ENCODE measurements at places on chromosomes 5 and 9.

- DNase-seq = no peak
Measured at GRCh38 chr5:33531037-33531298, 90.2 kb downstream of the TARS1 start.

- DNase-seq = no peak
Measured at GRCh38 chr9:16718952-16719351, 151.5 kb downstream of the BNC2 start.

- DNase-seq = no peak
Measured at GRCh38 chr5:29697785-29698414, 1495.6 kb upstream of the CDH6 start.

GRCh38 chr9:30722065-30722464, 1662.4 kb upstream of the ACO1 start:
- no peak for DNase-seq

DNA sequence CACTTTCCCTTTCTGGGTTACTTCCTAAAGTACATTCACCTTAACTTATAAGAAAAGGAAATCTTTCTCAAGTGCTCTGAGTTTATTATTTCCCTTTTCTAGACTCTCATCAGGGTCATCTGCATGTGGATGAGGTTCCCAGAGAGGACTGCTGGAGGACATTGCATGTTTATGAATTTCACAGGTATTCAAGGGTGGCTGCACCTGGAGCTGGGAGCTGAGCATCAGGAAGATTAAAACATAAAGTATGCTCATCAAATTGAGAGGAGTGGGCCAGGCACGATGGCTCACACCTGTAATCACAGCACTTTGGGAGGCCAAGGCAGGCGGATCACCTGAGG, 34.7 kb upstream of the PLIN2 start:
- DNase-seq = no peak

- DNase-seq = no peak
Measured at GRCh38 chr9:115327436-115328122, 209.6 kb upstream of the TNC start.

DNA sequence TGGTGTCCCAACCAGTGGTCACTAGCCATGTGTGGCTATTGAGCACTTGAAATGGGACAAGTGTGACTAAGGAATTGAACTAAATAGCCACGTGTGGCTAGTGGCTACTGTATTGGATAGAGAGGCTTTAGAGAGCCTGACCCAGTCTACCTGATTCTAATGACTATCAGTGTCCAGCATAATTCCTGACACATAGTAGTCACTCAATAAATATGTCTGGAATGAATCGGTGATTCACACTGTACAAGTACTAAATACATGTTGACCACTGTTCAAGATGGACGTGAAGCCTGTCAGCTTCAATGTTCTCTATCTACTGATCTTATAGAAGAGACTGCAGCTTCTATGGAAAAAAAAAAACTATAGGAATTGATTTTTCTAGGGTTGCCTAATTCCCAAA, 57.7 kb upstream of the MAST4 start:
- DNase-seq = no peak

DNA sequence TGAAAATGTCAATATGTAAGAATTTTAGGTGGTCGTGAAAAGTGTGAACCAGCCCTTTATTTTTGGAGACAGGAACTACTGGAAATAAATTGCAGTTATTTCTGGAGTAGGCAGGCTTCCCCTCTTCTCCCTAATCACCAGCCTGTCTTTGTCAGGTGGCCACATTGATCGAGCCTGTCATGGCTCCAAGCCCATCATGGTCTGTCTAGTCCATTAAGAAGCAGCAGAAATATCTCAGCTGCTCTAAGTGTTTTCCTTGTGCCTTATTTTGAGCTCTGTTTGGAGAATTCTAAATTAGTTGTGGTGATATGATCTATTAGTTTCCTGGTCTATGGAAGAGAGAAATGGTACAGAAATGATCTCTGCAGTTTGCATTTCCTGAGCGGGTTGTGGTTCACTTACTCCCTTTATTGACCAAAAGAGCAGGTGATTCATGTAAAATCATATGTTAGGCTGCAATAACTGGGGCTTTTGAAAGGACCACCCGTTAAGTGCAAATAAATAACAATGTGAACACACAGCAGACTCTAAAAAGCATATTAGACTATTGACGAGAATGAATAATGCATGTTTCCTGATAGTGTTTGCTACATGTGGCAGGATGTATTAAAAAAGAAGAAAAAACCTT, 42.3 kb downstream of the BASP1 start:
- no peak for DNase-seq

GRCh38 chr5:10073441-10074104, 176.1 kb downstream of the ATPSCKMT start:
- no peak for DNase-seq

- peak; percentile 65 for DNase-seq
Measured at GRCh38 chr5:141637767-141638419, 1.1 kb downstream of the RELL2 start.

GRCh38 chr5:139740138-139740991, 55.2 kb upstream of the PSD2 start:
- DNase-seq = no peak

DNA sequence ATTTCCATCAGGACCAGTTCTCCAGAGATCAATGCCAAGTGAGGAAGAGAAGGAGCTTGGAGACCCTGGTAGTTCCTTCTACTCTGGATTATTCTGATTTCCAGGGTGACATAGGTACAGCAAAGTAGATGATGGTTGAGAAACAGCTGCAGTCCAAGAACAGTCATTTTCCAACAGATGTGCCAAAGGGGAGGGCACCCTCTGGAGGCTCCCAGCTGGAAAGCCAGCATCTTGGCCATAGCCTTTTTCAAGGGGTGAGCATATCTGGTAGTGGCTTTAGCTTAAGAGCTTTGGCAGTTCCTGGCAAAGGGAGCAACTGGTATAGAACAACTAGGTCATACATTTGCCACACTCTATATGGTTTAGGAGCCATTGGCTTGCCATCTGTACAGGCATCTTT, 492.7 kb downstream of the RASEF start:
- no peak for DNase-seq

GRCh38 chr5:89723907-89724306, 685.6 kb downstream of the CETN3 start:
- DNase-seq = no peak

DNA sequence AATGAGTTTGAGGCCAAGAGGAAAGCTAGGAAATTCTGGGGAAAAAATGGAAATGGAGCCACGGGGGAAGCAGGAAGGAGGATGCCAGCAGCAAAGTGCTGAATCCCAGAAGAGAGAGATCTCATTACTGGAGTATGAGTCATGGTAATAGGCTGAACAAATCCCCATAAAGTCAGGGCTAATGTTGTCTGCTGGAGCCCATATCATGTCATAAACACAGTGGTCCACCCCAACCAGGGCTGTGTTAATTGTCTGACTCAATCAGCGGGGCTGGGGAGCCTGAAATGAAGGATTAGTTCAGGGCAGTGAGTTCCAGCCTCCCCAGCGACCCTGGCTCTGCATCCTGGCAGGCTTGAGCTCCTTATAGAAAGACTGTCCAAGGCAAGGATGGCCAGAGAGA, 68.8 kb downstream of the TLR4 start:
- no peak for DNase-seq

- no peak for DNase-seq
Measured at GRCh38 chr5:65014769-65015168, 246.0 kb downstream of the CWC27 start.

- DNase-seq = no peak
Measured at GRCh38 chr9:38229104-38229500, 160.1 kb upstream of the SHB start.

DNA sequence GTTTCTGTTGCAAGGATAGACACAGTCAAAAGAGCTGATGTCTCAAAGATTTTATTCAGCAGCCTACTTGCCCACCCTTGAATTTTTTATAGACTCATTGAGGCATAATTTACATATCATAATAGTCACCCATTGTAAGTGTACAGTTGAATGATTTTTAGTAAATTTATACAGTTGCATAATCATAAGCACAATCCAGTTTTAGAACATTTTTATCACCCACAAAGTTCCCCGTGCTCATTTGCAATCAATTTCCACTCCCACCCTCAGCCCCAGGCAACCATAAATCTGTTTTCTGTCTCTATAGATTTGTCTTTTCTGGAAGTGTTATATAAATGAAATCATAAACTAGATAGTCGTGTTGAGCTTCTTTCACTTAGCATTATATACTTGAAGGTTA, 517.7 kb downstream of the TLE1 start:
- no peak for DNase-seq

DNA sequence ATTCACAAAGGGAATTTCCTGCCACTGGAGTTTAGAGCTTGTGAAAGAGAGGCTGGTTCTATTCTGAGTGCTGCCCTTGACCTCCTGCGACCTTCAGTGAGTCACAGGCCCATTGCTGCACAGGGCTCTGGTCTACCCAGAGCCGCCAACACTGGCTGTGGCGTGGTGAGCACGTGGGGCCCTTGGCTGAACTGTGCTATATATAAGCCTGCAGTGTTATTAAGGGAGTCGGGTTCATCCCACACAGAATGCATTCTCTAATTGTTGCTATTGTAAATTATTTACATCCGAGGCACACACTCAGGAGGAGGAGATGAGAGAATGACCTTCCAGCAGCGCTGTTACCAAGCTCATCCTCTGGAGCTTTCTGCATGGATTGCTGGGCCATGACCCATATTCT, 47.1 kb downstream of the BRINP1 start:
- DNase-seq = no peak

GRCh38 chr5:108924457-108924961, 176.8 kb downstream of the FER start:
- no peak for DNase-seq

DNA sequence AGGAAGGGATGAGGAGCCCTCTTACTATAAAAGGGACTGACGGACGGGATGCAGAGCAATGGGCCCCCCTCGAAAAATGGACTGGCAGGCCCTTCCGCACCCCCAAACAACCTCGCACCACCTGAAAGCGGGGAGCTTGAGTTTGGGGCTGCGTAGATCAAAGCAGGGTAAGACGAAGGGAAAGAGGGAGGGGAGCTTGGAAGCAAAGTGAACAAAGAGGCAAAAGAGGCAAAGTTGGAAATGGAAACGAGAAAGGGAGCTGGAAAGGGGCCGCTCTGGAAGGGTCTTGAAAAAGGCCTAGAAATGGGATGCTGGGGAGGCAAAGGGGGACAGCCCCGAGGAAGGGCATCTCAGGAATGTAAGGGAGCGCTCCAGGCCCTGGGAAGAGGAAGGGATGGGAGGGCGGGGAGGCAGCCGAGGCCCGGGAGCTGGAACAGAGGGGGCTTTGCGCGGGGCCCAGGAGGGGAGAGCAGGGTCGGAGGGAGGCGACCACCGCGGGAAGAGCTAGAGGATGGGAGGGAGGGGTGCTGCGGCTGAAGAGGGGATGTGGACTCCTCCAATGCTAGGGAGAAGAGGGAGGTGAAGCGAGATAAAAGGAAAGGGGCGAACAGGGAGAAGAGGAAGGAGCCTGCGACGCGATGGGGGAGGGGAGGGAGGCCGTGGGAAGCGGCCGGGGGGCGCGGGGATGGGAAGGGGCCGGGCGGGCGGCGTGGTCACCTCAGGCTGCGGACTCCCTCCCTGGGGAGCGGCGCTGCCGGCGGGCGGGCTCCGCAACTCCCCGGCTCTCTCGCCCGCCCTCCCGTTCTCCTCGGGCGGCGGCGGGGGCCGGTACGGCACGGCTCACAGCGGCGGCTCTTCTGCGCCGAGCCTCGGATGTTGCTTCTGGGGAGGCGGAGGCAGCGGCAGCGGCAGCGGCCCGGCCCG, 577 bp downstream of the RNF145 start:
- peak; percentile 37 for DNase-seq

DNA sequence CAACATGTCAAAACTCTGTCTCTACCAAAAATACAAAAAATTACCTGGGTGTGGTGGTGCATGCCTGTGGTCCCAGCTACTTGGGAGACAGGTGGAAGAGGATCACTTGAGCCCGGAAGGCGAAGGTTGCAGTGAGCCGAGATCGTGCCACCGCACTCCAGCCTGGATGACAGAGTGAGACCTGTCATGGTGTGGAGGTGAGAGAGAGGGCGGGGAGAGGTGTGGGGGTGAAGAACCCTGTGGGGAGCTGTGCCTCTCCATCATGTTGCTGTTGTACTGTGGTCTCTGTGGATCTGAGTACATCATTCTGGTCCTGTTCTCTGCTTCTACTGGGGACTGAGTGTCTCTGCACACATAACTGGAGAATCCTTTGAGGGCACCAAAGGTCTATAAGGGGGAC, 11.3 kb upstream of the SLC34A1 start:
- no peak for DNase-seq

GRCh38 chr5:133859073-133859472, 109.4 kb downstream of the C5orf15 start:
- no peak for DNase-seq

DNA sequence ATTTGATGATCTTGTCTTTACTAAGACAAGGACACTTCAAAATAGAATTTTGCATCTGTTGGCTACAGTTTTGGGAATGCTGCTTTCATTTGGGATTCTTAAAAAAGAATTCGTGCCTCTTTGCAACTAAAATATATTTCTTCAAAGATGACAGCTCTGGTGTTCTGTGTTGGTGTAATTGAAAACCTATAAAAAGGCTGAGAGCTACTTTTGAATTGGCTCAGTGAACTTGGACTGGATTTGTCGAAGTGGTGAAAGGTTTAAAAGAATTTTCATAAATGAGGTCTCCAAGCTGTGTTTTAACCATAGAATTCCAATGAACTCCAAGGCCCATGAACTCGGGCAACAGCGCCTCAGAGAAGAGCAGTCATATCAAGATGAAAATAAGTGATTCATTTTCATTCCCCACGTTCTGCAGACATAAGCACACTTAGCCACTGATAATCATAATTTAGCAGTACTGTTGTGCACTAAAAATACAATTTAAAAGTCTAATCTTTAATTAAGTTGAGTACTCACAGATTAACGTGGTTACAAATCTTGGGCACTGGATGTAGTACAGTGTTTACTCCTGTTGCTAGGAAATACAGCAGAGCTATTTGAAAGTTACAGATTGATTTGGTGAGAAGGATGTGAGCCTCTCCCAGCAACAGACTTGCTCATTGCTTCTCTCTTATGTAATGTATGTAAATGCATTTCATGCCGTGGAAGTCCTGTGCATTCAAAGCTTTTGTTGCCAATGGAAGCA, 10.9 kb downstream of the SNCAIP start:
- DNase-seq = no peak

- no peak for DNase-seq
Measured at GRCh38 chr9:81499021-81499454, 190.3 kb downstream of the TLE1 start.

DNA sequence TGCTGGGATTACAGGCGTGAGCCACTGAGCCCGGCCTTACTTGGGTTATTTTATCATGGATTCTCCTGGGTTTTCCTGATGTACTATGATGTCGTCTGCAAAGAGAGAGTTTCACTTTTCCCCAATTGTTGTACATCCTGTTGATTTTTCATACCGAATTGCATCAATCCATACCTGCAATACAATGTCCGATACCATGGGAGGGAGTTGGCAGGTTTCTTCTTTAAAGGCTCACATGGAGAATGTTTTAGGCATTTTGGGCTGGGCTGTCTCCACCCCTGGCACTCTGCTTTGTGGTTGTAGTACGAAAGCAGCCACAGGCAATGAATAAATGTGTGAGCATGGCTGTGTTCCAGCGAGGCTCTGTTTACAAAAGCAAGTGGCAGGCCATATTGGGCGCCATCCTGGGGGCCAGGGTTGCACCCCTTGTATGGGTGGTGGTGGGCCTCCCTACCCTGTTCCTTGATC, 35.1 kb upstream of the EXOC3 start:
- DNase-seq = no peak

Measured in 8988T (cell line).